ENCODE measurements at places on chromosomes 1 and 21.

- no peak for DNase-seq
These were observed 18.6 kb upstream of the FMN2 start for GRCh38 chr1:240073097-240073496.

GRCh38 chr21:25568246-25568645, 39.0 kb downstream of the MRPL39 start:
- no peak for DNase-seq

DNA sequence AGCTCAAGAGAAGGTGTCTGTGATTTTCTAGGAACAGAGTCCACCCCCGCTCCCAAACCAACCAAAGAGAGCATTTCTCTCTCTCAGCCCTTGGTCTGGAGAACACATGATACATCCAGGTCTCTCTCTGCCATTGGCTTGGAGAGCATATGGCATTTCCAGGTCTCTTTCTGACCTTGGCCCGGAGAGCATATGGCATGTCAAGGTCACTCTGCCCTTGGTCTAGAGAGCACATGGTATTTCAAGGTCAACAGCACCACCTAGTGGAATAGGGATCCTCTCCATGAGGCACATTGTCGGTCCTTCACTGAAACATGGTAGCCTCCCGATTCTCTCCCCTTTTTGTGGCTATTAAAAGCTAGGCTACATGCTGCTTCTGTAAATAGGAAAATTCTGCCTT, 437.7 kb upstream of the OLFM3 start:
- DNase-seq: no peak

GRCh38 chr1:219566951-219567947, 45.7 kb downstream of the ZC3H11B start:
- no peak for DNase-seq

GRCh38 chr1:227947386-227947675, 401 bp downstream of the WNT9A start:
- no peak for DNase-seq

DNA sequence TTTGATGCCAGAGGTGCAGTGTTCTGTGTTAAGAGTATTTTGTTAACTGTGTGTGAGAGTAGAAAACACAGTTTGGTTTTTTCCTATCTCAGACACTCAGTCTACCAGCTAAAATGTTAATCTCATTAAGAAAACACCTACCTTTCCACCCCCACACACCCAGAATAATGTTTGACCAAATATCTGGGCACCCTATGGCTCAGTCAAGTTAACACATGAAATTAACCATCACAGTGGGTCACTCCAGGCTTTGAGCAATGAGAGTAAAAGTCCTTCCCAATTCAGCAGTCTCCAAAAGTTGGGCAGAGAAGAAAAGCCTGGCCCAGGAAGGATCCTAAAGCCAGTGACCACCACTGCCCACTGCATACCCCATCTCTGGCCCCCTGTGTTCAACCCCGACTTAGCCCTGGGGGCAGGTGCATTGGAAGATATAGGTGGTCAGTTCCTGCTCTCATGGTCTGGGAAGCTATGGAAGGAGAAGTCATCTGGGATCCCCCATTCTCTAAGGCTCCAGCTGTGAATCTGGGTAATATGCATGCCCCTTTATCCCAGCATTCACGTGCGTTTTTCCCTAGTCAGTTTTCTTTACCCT, 50.2 kb upstream of the CSF3R start:
- DNase-seq: no peak

GRCh38 chr1:223126741-223127140, 16.3 kb downstream of the TLR5 start:
- no peak for DNase-seq

DNA sequence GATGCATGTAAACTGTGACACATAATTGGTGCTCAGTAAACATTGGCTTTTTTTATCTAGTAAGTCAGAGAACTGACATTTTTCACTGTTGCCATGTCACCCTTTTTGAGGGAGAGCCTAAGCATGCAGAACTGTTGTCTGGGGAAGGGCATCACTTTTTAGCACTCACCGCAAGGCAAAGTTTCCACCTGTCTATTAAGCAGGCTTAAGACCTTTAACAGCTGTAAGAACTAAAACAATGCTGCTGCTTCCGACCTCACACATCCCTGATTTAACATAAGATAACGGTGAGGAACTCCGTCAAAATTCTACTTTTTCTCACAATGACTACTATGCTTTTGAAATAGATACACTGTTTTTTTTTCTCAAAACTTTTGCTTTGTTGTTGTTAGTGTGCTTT, 554.8 kb downstream of the NUF2 start:
- no peak for DNase-seq

DNA sequence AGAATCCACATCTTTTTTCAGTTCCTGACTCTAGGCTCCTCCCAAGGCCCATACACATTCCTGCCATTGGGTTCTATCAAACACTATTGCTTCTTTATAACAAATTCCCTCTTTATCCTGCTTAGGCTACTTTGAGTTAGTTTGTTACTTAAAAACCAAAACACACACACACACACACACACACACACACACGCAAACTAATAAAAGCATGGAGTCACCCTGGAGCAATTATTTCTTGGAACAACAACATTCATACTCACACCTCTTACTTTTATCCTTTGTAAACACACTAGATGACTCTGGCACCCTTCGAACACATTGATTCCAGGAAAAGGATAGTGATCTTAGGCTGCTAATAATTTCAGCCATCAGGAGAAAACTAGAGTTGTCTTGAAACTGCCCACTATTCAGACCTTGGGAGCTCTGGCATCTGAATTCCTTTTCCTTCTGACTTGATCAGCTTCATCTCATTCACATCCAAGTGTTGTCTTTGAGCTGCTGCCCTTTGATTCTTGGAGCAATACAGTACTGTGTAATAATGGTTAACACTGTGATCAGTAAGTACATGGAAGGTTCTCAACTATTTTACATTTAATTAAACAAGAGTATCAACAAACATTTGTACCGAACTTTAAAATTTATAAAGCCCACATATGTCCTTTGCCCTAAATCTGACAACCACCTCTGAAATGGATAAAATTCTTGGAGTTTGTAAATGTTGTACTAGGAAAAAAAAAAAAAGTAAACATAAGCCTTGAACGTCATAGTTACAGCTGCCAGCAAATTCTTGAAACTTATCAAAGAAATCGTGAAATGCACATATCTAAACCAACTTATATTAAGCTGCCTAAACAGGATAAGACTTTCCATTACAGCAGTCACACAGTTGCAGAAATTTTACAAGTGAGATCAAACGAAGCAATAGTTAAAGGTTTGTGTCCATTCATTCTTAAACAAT, 2.8 kb upstream of the SEC22B start:
- DNase-seq: no peak

DNA sequence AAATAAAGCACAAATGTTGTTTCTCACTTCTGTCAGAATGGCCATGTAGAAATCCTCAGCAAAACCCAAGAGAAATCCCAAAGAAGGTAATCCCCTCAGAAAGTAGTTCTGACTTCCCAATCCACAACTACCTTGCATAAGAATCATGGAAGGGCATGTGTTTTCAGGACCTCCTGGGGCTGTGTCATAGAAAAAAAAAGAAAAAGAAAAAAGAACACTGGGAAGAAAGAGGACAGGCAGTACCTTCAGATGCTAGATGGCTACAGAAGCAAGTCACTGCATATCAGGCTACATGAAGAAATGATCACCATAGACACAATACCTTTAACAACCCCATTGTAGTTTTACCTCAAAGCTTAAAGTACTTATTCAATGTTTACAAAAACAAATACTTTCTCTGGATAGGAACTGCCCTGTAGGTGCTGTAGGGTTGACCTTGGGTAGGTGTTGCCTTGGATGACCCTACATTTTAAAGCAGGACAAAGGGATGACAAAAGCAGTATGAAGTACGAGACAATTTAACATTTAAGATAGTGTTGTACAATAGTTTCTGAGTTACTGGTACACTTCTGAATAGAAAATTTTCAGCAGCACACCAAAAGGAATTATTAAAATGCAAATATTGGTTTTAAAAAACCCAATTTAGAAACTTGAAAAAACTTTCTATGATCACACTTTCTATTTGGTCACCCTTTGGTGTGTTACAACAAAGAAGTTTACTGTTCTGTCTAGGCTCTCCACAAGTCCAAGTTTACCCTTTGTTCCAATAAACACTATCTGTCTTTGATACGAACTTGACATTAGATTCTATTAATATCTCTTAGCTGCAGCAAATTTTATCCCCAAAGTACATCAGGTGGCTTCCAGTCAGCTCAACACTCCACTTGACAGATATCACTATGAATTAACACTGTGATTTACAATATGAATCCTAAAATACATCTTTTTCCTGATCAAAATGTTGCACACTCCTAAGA, 5.0 kb downstream of the TRIT1 start:
- no peak for DNase-seq

DNA sequence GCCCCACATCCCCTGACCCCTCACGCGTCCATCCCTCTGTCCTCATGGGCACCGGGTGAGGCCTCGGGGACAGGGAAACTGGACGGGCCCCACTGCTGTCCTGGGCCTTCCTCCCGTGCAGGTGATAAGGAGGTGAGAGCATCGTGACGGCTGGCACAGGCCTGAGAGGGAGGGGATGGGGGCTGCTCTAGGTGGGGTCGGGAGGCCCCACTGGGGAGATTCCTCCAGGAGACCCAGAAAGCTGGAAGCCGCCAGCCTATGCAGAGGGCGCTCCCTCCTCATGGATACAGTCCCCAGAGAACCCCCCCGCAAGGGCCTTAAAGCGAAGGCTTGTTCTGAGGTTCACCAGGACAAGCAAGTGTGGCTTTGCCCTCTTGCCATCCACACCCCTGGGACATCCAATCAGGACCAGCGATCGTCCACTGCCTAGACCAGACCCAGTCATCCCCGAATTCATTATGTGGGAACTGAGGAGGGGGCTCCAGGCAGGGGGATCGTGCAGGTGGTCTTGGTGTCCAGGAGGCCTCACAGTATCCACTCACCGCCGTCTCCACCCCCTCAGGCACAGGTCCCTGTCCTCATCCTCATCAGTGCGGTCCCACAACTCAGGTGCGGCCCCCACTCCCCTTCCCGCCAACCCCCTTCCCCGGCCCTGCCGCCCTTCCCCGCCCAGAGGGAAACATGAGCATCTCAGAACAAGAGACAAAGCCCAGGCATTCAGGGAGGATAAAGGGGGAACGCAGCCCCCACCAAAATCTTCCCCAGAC, 45.3 kb upstream of the COL18A1 start:
- DNase-seq: no peak

DNA sequence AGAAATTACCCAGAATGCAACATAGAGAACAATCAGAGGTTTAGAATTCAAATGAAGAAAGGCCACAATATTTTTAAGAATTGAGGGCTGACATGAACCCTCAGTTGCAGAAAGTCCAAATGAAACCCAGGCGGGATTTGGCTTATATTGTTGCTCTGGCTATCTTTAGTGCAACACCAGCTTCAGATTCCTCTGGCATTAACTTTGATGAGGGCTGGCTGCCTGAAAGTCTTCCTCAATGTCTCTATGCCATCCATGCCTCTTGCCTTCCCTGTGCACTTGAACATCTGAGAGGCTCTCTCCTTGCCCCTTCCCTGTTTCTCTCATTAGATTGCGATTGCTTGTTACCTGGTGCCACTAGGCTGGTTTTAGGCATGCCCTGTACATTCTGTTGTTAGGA, 31.2 kb upstream of the DPT start:
- DNase-seq: no peak

DNA sequence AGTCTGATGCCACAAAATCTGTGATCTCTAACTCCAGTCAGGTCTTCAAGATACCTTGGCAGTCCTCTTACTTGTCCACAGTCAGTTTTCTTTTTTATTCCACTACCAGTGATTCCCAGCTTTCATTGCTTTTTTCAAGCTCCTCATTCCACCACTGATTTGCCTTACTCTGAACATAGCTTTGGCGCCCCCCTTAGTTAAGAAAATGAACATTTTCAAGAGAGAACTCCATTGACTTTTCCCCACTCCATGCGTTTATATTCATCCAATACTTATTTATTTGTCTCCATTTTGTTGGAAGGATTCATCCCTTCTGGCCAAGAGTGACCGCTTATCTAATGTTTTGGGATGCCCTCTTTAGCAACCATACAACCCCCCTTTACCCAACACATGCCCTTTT, 33.9 kb upstream of the IPO9 start:
- no peak for DNase-seq

GRCh38 chr1:183126000-183126366, 60.1 kb upstream of the LAMC2 start:
- DNase-seq: no peak

DNA sequence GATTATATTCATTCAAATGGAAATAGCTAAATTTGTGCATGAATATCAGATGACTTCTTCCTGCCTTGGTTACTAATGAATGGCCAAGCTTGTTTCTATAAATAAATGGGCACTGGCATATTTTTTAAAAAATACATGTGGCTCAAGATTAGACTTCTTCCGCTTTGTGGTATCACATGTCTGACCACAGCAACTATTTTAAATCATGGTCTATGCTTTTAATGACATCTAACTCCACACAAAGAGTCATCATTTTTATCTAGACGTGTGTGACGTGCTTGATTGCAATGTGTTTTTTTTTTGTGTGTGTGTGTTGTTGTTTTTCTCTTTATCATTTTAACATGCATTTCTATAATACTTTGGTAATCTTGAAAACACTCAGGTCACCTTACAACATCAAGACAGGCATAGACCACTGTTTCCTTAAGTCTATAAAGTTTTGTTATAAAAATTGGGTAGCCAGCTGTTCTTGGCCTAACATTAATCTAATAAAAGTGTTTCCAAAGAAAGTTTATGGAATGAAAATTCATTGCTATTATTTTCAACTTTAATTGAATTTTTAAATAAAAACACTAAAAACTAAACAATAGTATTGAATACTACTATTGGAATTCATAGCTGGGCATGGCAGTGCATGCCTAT, 29.5 kb downstream of the RGS1 start:
- DNase-seq: no peak

DNA sequence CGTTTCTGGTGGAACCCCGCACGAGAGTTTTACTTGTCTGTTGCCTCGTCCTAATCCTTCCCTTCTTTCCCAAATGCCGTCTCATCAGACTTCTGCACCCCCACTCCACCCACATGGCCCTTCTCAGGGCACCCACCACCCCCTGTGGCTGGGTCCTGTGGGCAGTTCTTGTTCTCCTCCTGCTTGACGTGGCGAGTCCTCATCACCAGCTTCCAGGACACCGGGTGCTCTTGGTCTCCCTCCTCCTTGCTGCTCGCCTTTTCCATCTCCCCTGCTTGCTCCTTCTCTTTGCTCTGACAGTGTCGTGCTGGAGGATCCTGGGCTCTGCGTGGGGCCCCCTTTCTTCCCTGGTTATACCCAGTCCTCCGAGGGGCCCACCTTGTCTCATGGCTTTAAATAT, 51.8 kb downstream of the B3GALT5 start:
- DNase-seq: no peak

GRCh38 chr1:29688471-29689365, 452.4 kb downstream of the PTPRU start:
- no peak for DNase-seq

Data from activated naive CD4-positive, alpha-beta T cell (primary cell).